ENCODE measurements at places on chromosomes 5 and 9.

- no peak for DNase-seq
Observed at GRCh38 chr5:88782571-88782970, 100.4 kb downstream of the MEF2C start.

DNA sequence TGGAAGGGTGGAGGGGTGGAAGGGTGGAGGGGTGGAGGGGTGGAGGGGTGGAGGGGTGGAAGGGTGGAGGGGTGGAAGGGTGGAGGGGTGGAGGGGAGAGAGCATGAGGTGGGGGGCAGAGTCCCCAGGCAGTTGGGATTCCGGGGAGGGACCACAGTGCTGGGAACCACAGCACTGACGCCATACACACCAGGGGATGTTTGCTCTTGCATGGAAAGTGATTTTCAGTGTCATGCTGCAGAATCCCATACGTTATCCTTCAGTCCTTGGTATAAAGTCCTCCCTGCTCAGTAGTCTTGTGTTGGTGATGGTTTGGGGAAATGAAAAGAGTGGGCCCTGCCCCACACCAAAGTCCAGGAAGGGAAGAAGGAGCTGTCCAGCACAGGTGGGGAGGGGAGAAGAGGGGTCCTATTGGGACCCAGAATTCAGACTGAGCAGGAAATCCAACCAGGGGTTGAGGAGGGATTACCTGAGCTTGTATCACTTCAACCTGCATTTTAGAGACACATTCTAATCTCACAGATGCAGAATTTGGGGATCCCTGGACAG, 5.5 kb upstream of the FIBCD1 start:
- DNase-seq: no peak

DNA sequence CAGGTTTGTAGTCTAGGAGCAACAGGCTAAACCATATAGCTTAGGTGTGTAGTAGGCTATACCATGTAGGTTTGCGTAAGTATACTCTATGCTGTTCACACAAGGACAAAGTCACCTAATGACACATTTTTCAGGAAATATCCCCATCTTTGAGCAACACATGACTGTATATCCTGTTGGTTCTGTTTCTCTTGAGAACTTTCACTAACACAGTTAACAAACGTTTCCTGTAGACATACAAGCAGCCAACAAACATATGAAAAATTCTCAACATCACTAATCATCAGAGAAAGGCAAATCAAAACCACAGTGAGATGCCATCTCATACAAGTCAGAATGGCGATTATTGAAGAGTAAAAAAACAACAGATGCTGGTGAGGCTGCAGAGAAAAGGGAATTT, 68.2 kb downstream of the NR2F1-AS1 start:
- DNase-seq: no peak

DNA sequence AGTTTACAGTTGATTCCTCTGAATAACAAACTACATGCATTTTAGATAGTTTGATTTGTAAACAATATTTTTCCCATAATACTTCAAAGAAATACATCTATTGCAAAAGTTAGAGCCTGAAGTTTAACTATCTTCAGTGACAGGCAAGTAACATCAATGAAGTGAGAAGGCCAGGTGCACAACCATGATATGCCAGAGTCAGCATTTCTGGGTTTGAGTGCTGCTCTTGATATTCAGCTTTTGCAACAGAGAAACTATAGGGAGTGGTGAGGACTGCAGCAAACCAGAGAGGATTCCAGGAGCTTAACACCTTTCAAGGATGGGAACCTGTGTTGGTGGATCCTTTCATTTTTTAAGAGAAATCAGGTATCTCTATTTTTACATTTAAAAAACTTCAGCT, 79.4 kb upstream of the RASEF start:
- no peak for DNase-seq

- DNase-seq: no peak
Observed at GRCh38 chr5:66814146-66814991, 218.2 kb downstream of the MAST4 start.

GRCh38 chr5:136051486-136052220, 22.9 kb downstream of the TGFBI start:
- DNase-seq: no peak
